ENCODE measurements at places on chromosomes 5 and 9.

GRCh38 chr5:41223962-41224361, 10.6 kb upstream of the C6 start:
- DNase-seq: no peak

- DNase-seq: peak; percentile 98
These were observed 4.4 kb upstream of the DCTN4 start for GRCh38 chr5:150763023-150763769.

- DNase-seq: no peak
These were observed 265.4 kb downstream of the DTWD2 start for GRCh38 chr5:118723021-118723338.

DNA sequence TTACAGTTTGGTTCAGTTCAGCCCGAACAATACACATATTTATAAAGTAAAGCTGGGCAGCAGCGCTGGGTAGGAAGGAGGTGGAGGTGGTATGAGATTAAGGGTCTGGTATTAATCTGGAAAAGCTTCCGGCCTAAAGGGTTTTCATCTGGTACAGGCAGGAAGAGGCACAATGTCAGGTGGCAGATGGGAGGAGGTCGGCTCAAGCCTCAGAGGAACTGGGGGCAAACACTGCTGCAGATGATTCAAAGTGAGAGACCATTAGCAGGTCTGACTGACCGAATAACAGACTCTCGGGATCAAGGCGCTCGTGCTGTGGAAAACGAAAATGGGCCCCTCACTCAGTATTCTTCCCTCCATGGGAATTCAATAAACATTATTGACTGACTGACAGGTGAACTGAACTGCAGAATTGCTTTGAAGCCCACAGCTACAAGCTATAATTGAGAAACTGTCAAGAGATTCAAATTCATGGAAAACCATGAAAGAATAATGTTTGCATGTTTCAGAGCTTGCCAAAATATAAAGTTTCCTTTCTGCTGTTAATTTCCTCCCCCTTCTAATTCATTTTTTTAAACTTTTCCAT, 75.3 kb downstream of the TMEM167A start:
- DNase-seq: no peak

GRCh38 chr5:777756-778161, 6.8 kb downstream of the ZDHHC11B start:
- no peak for DNase-seq

DNA sequence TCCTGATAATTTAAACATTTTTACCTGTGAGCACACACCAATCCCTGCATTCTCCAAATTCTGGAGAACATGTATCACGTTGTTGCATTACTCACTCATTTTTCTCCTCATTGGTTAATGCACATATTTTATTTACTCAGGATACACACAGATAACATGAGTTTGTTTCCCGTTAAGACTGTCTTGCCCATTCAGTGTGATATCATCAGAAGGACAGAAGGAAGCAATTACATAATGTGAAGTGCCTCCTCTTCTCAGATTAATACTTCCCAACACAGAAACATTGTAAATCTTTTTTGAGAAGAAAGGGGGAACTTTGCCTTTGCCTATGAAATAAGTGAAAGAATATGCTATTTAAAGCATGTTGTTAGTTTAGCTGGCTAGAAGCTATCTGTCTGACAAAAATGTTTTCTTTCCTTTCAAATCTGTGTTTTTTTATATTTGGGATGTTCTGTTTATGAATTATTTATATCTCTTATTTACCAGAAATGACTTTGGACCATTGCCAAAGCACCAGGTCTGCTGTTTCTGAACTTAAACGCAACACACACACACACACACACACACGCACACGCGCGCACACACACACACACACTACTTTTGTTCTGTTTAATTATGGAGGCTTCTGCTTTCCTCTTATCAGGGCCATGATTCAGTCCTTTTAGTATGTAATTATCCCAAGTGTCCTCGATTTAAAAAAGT, 186.5 kb downstream of the CHSY3 start:
- DNase-seq: no peak

- DNase-seq: no peak
These were observed 52.4 kb downstream of the NREP start for GRCh38 chr5:111704452-111705085.

GRCh38 chr5:12901696-12902095, 997.5 kb upstream of the CTNND2 start:
- DNase-seq: no peak

- DNase-seq: no peak
These were observed 16.1 kb downstream of the C9orf50 start for GRCh38 chr9:129604766-129605163.

GRCh38 chr5:58852566-58852965, 269.7 kb downstream of the RAB3C start:
- DNase-seq: no peak

DNA sequence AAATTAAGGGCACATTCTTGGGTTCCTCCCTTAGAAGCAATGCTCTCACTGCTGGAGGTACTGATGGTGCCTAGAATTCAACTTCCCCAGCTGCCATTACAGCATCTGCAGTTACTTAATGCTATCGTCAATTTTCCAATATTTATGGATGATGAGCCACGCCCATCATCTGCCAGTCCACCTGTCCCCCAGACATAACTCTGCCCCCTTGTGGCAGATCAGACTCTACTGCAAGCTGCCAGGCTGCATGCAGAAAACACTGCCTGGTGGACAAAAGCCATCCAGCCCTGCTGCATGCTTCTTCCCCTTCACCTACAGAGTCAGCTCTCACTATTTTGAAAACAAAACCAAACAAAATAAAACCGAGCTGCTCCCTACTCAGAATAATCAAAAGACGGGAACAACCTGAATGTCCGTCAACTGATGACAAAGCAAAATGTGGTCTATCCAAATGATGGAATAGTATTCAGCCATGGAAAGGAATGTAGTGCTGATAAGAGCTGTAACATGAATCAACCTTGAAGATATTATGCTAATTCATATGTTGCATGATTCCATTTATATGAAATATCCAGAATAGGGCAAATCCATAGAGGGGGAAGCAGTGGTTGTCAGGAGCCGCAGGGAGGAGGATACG, 66.4 kb downstream of the RETREG1 start:
- peak; percentile 73 for DNase-seq

DNA sequence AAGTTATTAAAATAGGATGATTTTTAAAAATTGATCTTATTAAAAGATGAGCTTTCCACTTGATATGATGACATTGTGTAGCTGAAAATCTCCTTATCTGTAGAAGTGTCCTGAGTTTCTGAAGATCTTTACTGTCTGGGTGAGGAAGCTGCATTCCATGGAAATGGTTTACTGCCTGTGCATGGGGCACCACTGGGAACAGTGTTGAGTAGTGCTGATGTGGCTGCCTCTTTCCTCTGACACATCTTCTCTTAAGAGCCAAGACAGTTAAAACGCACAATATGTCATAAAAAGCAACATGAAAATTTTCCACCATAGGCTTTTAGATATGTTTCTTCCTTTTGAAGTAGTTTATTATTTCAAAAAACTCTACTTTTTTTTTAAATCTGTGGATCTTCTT, 24.6 kb downstream of the SECISBP2 start:
- no peak for DNase-seq

- DNase-seq: peak; percentile 64
These were observed 753 bp downstream of the FANCC start for GRCh38 chr9:95316794-95317118.

GRCh38 chr5:118224546-118224945, 763.8 kb downstream of the DTWD2 start:
- DNase-seq: peak; percentile 62

DNA sequence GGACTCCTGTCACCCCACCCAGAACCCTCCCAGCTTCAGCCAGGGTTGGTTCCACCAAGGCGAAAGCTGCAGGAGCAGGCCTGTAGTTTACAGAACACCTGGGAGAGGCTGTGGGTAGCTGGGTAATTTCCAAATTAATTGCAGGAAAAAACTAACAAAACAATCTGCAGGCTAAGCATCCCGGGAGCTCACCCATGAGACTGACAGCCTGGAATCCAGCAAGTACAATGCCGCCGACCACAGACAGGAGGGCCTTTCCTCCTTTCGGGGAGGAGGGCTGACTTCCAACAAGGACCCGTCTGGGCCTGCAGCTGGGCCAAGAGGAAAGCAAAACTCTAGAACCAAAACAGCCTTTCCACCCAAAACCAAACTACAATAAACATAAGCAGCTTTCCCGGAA, 10.3 kb downstream of the FOXE1 start:
- DNase-seq: no peak

- no peak for DNase-seq
These were observed 241.2 kb upstream of the TNC start for GRCh38 chr9:115359017-115359780.

DNA sequence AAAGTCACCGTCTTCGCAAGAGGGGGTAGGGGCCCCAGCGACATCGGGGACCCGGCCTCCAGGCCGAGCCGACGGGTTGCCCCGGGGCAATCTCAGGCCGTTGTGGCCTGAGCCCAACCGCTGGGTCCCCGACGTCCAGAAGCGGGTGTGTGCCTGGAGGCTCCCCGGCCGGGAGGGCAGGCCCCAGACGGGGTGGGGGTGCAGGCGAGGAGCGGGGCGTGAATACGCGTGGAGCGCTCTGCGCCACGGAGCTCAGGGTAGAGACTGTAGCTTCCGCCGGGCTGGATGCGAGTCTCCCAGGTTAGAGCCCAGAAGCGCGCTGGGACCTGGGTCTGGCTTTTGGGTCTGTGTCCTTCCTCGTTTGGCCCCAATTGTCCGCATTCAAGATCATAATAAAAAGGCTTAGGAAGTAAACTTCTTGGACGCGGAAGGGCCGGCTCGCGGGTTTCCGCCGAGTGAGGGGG, 3.5 kb downstream of the BARX1 start:
- DNase-seq: no peak

DNA sequence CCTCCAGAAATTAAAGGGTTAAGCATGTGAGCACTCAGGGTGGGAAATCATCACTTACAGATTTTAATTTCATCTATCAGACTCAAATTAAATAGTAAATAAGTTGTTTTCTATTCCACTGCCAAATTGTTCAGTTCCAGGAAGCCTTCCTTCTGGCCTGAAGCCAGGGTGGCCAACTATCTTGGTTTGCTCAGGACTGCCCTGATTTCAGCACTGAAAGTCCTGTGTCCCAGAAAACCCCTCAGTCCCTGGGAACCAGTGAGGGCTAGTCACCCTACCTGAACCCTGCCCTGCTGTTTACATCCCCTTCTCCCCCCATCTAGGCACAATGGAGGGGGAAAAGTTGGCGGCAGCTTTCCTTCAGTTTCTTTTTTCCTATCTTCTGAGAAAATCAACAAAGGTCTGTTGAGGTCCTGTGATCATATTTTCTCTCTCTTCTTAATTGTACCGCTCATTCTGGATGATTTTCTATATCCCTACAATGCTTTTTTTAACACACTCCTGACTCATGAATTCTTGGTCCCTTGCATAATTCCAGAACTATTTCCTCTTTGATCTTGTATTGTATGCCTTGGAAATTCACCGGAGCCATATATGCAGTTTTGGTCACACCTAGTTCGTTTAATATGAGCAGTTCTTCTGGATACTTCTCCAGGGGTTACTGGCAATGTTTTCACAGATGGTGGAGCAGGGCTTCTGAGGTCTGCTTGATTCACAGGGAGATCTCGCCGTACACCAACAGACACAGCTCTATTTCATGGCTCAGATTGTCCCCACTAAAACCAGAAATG, 103.8 kb downstream of the MAP1B start:
- peak; percentile 88 for DNase-seq

DNA sequence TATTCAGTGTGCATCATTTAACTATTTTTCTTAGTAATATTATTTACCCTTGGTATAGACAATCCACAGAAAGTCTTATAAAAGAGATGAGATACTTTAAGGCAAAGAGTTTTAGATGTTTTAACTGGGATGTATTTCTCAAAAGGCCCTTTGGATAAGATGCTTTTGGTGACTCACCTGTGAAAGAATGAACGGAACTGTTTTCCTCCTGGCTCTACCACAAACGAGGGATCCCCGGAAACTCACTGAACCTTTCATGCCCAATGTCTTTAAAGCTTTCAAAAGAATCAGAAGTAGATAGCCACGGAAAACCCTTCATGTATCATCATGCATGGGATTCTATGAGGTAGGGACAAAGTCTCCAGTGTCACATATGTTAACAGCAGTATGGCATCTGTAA, 1.6 kb downstream of the ZNF782 start:
- no peak for DNase-seq

DNA sequence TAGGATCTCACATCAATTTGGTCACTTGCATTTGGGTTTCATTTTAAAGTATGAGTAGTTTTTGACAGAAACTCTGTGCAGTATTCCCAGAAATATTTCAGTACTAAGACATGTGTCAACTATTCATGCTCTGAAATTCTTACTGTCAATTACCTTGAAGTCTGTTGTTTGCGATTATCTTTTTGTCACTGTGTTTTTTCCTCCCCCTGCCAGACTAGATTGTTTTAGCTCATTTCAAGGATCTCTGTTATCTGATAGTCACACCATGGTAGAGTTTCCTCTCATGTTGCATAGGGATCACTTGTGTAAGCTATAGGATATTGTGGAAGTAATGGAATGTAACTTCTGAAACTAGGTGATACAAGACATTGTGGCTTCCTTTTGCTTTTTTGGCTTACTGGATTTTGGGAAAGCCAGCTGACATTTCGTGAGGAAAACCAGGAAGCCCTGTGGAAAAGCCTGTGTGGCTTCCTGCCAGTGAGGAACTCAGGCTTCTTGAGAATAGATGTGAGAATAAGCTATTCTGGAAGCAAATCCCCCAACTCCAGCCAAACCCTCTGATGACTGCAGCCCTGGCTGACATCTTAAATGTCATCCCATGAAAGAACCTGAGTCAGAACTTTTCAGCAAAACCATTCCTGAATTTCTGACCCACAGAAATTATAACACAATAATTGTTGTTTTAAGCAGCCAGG, 122.2 kb downstream of the FGF10 start:
- DNase-seq: no peak

DNA sequence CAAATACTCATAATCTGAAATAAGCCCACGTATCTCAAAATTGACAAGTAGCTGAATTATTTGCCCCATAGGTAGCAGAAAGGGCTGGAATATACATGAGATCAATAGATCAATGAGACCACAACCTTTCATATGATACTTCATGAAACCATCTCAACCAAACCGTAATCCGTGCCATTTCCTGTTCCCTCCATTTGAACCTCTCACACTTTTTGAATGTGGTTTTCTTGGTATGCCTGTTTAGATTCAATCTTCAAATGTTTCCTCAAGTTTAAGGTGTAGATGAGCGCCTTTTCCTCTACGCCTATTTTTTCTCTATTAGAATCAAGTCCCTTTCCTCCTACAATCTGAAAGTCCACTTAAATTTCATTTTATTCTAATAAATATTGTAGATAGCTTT, 805.5 kb downstream of the EFNA5 start:
- no peak for DNase-seq
